ENCODE measurements at places on chromosomes 7 and 10.

DNA sequence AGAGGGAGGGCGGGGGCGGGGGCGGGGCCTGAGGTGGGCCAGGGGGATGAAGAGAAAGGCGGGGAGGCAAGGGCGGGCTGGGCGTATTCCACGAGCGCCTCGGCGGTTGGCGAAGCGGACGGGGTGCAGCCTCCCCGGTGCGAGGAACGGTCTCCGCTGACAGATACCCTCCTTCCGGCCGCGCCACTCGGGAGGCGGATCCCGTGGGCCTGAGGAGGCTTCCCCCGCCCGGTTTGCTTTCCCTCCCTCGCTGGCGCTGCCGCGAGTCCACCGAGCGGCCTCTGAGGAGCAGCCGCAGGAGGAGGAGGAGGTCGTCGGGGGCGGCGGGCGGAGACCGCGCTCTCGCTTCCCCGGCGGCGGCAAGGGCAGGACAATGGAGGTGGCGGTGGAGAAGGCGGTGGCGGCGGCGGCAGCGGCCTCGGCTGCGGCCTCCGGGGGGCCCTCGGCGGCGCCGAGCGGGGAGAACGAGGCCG, at the start of gene TRIM24:
Gene TRIM24, plus strand, starts transcription at position 84 of the 473 bp plus-strand sequence. Its CDS starts 290 bp downstream, at position 374.
- DNase-seq = no peak

GRCh38 chr7:17681965-17682364, 258.3 kb downstream of the SNX13 start:
- no peak for DNase-seq

GRCh38 chr10:11231285-11231684, 213.6 kb downstream of the CELF2 start:
- DNase-seq = no peak

DNA sequence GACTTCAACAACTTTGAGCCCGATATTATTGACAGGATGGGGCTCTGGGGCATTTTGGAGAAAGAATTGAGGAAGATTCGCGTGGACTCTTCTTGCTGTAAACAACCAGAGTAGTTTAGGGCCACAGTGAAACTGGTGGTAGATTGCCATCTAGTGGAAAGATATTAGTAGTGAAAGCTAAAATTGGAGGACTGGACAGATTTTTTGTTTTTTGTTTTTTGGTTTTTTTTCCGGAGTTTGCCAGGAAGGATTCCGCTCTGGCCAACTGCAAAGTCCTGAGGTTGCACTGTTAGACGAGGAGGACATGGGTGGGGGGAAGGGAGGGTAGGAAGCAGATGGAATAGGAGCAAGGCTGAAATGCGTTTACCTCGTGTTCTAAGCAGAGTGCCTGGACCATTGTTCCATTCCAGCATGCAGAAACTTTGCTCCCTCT, 11.7 kb downstream of the NOBOX start:
- no peak for DNase-seq

DNA sequence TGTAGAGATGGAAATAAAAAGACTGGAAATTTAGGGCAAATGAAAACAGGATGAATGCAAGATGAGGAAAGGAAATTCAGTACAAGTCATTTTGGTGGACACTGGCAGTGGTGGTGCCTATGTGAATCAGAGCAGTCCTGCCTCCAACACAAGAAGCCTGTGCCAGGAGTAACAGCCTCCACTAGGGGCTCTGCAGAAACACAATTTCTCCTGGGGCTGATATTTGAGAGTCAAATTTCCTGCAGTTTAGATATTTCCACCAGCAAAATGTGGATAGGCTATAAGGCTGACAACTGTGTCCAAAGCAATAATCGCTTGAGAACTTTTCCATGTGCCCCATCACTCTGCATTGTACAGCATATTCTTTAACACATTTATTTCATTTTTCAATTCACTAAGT, 4.7 kb upstream of the PLXDC2 start:
- DNase-seq = peak; percentile 6

- no peak for DNase-seq
Observed at GRCh38 chr10:85645926-85646711, 720.5 kb downstream of the GRID1 start.

GRCh38 chr10:125795128-125795527, 19.5 kb upstream of the MMP21 start:
- DNase-seq = peak; percentile 87

- no peak for DNase-seq
Observed at GRCh38 chr7:25863005-25863728, 288.8 kb upstream of the NFE2L3 start.

DNA sequence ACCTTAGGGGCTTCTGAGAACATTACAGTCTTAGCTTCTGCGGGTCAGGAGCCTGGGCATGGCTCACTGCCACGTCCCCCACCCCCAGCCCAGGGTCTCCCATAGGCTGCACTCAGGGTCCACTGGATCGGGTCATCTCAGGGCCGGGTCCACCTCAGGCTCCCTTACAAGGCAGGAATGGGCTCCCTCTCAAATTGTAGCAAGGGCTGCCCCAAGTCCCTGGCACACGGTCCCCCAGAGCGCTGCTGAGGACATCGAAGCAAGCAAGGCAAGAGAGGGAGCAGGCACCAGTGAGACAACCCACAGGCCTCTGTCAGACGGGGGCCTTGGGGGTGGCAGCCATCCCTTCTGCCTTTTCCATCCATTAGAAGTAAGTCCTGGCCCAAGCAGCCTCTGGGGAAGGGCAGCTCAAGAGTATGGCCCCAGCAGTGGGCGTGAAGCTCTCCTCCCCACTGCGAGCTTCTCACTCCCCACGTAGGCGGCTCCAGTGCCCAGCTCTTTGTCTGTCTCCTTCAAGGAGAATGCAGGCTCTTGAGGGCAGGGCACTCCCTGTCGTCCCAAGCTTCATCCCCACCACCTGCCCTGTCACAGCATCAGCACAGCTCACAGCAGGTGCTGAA, 18.0 kb upstream of the RET start:
- DNase-seq = no peak

- DNase-seq = no peak
Observed at GRCh38 chr7:39221901-39222300, 244.2 kb downstream of the POU6F2 start.

GRCh38 chr10:125332548-125333208, 172.3 kb upstream of the CTBP2 start:
- DNase-seq = no peak

- no peak for DNase-seq
Observed at GRCh38 chr7:6409944-6410693, 37.6 kb downstream of the DAGLB start.

- DNase-seq = no peak
Observed at GRCh38 chr7:127776776-127777386, 124.9 kb downstream of the SND1 start.

- DNase-seq = no peak
Observed at GRCh38 chr10:24210501-24210900, 1.6 kb downstream of the KIAA1217 start.

GRCh38 chr7:76294344-76295024, 8.0 kb upstream of the HSPB1 start:
- peak; percentile 86 for DNase-seq

DNA sequence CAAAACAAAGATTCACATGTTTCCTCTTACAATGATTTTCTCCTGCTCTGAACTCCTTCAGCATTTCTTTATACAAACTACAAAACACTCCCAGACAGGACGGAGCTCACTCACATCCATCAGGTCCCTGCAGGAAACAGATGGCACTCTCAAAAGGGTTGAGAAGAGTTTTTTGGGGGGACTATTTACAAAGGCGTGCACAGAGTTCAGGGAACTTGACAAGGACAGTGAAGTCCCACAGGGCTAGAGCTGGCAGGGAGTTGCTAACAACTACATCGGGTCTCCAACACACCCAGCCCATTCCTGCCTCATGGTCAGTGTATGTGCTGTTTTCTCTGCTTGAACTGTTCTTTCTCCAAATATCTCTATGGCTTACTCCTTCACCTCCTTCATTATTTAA, 24.7 kb upstream of the YAE1 start:
- DNase-seq = no peak

DNA sequence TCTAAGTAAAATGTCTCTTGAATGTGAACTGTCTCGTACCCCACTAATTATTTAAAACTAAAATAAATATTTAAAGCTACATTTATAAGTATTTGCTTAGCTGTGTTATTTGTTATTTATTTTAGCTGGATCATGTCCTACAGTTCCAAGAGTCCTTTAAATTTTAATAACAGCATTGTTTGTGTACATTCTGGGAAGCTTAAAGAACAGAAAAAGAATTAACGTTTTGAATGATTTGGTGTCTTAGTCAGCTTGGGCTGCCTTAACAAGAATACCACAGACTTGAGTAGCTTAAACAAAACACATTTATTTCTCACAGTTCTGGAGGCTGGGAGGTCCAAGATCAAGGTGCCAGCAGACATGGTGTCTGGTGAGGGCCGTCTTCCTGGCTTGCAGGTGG, 107.4 kb downstream of the ITIH5 start:
- no peak for DNase-seq

DNA sequence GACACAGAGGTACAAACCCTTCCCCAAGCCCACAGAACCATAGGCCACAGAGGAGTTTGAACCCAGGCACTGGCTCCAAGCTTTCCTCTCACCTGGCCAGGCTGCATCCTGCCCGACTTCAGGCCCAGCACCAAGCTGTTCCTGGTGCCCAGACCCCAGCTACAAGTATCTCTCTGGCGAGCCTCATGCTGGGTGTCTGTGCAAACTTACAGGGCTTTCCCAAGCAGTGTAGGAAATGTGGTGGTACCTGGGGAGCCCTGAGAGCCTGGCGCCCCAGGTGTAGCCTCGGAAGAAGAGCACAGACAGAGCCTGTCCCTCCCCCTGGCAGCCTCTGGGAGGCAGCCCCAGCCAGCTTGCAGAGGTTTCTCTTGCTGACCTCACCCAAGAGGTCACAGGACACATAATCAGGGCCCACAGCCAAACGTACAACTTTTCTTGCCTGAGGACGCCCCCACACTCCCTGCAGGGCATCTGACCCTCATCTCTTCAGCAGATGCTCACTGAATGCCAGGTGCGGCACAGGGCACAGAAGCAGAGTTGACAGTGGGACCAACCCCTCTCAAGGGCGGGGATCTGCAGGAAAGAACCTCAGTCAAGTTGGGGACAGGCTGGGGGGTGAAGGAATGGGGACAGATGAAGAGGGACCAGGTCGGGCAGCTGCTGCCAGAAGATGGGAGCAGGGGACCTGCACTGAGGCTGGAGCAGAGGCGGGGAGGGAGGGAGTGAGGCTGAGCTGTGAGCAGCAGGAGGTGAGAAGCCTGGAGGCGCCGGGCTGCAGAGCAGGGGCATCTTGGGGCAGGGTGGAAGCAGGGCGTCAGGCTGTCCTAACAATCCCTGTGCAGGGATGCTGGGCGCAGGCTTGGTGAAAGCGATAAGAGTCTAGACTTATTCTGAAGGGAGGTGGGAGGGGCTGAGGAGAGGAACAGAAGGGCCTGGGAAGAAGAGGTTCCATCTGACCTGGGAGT, 16.3 kb upstream of the MYL7 start:
- DNase-seq = no peak
